ENCODE measurements at places on chromosomes 1 and 21. TPM values are rescaled to one million over a fixed set of nuclear protein-coding genes. Genes with fewer than 3 reads are reported as not detected.

The NTNG1 gene
- not detected for total RNA-seq

GRCh38 chr1:15949453-15950245 lies 26.3 kb downstream of the ZBTB17 start:
- no peaks in the 10 kb centered on the region for H3K27me3 ChIP-seq
- H3K4me3 ChIP-seq, result peak overlapping the region; percentile 85
- peak overlapping the region; percentile 92 for H3K27ac ChIP-seq
- DNase-seq, result peak; percentile 90

The SDE2 gene
- total RNA-seq, result 30.4 TPM

GRCh38 chr1:116986421-116987255 lies 14.9 kb upstream of the CD101 start:
- no peak for DNase-seq
- H3K4me3 ChIP-seq, result peak overlapping the region; percentile 61
- H3K27me3 ChIP-seq, result no peaks in the 10 kb centered on the region

DNA sequence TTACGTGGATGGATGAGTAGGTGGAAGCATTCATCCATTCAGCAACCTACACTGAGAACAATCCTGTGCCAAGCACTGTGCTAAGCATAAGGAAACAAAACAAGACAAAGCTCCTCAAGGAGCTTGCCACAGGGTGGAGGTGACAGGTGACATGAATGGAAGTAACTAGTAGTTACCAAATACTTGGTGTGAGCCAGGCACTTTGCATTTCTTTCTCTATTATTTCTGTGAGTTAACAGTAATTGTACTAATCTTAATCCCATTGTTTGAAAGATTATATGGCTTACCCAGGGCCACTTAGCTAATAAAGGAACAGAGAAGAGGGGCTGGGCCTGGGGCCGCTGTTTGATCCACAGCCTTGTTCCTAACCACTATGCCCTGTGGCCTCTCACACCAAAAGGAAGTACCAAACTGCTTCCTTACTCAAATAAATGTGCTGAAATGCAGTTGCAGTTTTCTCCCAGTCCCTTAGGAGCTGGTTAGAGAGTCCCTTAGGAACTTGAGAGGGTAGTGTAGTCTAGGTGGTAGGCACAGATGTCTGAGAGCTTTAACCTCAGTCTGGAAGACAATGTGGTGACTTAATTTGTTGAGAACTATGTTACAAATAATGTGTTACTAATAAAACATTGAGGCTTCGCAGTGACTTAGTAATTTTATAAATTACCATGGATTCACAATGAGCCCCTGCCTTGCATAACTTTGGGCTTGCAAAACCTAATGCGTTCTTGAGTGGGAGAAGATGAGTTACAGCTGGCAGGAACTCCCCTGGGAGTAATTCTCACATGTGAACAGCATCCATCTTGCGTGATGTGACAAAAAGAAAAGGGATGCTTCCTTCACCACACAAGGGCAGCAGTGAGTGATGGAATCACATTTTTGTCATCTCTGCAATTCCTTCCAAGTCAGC lies 69.8 kb downstream of the MPZL1 start:
- H3K36me3 ChIP-seq, result no peaks in the 10 kb centered on the region
- no peak for DNase-seq
- no peaks in the 10 kb centered on the region for H3K27me3 ChIP-seq
- H3K27ac ChIP-seq, result no peak overlapping the region

DNA sequence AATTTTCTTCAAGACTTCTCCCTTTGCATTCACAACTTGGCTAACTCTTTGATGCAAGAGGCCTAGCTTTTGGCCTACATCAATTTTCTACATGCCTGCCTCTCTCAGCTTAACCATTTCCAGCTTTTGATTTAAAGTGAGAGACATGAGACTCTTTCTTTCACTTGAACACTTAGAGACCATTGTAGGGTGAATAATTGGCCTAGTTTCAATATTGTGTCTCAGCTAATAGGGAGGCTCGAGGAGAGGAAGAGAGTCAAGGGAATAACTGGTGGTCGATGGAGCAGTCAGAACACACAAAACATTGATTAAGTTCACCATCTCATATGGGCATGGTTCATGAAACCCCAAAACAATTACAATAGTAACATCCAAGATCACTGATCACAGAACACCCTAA lies 225.5 kb downstream of the TPR start:
- H3K27me3 ChIP-seq, result no peaks in the 10 kb centered on the region
- no peak overlapping the region for H3K27ac ChIP-seq

DNA sequence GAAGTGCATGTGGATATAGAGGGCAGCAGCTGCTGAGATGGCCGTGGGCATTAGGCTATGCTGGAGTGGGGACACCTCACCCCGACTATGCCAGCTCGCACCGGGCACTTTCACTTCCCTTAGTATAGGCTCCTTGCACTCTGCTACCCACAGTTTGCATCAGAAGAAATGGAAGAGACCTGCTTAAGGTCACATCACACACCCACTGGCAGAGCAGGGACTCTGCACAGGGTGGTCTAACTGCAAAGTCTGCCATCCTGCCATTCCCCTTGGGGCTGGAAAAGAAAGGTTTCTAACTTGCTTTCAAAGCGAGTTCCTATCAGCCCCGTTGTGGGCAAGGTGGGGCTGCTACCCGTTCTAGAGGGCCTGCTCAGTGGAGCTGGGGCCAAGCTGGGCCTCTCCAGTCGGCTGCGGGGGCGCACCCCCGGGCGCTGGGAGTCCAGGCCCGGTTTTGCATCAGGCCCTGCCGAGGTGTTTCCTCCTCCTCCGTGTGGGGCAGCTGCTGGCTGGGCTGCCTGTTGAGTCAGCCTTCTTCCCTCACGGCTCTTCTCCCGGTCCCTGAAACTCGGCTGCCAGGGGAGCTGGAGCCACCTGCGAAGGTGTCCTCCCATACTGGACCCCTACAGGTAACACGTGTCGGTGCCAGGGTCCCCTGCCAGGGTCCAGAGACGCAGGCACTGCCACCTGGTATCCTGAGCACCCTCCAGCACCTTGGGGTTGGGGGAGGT lies at the start of gene SYTL1:
TSS of gene SYTL1 (plus strand) at position 498 of the 728 bp plus-strand sequence. CDS start 3,313 bp downstream, outside the sequence.
- no peaks in the 10 kb centered on the region for H3K36me3 ChIP-seq
- no peaks in the 10 kb centered on the region for H3K27me3 ChIP-seq
- H3K27ac ChIP-seq, result peak within 1 kb of the TSS; percentile 87
- H3K4me1 ChIP-seq, result peaks cover 47% of the 10 kb centered on the region
- H3K4me3 ChIP-seq, result peak within 1 kb of the TSS; percentile 96

The POMGNT1 gene
- total RNA-seq, result 46.7 TPM
